Smooth muscle cell of the pulmonary artery (primary cell): ENCODE measurements at places on chromosomes 12 and 14. TPM values are rescaled to one million over a fixed set of nuclear protein-coding genes. Genes with fewer than 3 reads are reported as not detected.

Gene OAS3
- total RNA-seq: 5.1 and 5.5 TPM in 2 replicates

Gene SLCO1A2
- total RNA-seq: not detected in 2 replicates

Gene MYH6
- not detected in 2 replicates for total RNA-seq

Gene HPD
- total RNA-seq: 0.46 and 1.4 TPM in 2 replicates

Gene MYO1A
- total RNA-seq: under 0.01 and 0.53 TPM in 2 replicates

Gene NFATC4
- 56.5 and 76.4 TPM in 2 replicates for total RNA-seq

Gene SLC39A2
- total RNA-seq: not detected in 2 replicates

Gene PRORP
- 29.3 and 34.2 TPM in 2 replicates for total RNA-seq

Gene KRT2
- not detected in 2 replicates for total RNA-seq

Gene OR8S1
- not detected in 2 replicates for total RNA-seq

Gene RTL1
- not detected in 2 replicates for total RNA-seq

Gene FAM90A1
- total RNA-seq: 0.13 TPM in 1 of 2 replicates, not detected in the other

Gene CCDC177
- total RNA-seq: not detected in 2 replicates

Gene SRSF9
- total RNA-seq: 170 and 195 TPM in 2 replicates

Gene KRT83
- total RNA-seq: not detected in 2 replicates

Gene SYNDIG1L
- under 0.01 TPM in 1 of 2 replicates, not detected in the other for total RNA-seq

Gene LRFN5
- total RNA-seq: 0.59 and 11.3 TPM in 2 replicates

Gene NUP37
- total RNA-seq: 20.0 and 28.7 TPM in 2 replicates

Gene SLC25A47
- 0.07 TPM in 1 of 2 replicates, not detected in the other for total RNA-seq

Gene GPR84
- 0.07 and 0.13 TPM in 2 replicates for total RNA-seq

Gene ANO2
- total RNA-seq: 0.07 TPM in 1 of 2 replicates, not detected in the other

Gene NANOG
- not detected in 2 replicates for total RNA-seq

Gene NAV3
- total RNA-seq: 94.9 and 132 TPM in 2 replicates
